NCI-H2081 (cell line): ENCODE measurements at places on chromosomes 2 and 18.
A peak's percentile ranks its signal among the peaks of the same experiment; 100 is the strongest.

DNA sequence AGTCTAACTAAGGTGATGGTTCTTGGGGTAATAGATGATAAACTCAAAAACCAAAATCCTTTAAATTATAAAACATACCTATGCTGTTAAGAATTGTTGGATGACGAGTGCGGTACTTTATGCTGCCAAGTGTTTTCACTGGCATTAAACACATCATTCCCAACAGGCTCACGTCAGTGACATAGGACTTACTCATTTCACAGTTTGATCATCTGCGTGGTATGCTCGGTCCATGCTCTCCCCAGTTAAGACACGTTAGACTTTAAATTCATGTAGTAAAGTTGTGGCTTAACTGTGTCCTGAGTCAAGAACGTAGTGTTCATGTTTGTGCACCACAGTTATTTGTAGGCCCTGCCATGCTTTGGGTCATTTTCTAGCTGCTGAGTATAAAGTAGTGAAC lies 125.6 kb upstream of the MYT1L start:
- no peak for DNase-seq

- no peak for DNase-seq
Observed at GRCh38 chr18:32846896-32847295, 74.1 kb upstream of the KLHL14 start.

DNA sequence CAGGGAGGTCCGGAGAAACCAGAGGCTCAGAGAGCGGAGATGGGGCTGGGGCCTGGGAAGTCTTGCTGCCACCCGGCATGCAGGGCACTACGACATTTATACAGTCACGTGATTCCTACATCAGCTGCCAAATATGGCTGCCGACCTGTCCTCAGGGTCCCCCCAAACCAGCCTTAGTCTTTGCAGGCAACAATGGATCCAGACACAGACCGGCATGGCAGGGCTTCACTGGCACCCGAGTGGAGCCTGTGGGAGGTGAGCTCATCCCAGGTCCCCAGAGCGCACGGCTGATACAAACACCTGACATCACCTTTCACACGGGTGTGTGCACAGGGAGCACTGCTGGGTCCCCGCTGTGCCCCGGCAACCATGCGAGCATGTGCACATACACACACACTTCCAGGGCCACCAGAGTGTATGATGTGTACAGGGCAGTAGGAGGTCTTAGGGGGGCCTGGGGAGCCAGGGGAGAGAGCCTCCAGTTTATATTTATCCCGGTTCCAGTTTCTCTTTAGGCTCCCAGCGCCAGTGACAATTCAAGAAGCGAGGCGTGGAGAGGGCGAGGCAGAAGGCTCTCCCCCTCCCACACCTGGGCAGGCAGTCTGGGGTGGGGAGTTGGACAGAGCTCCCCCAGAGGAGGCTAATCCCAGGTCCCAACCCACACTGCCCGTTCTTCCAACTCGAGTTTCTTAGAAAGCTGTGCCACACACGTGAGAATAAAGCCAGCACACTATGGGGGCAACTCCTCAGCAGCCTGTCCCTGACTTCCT lies 2.7 kb downstream of the SEMA4C start:
- peak; percentile 48 for DNase-seq

DNA sequence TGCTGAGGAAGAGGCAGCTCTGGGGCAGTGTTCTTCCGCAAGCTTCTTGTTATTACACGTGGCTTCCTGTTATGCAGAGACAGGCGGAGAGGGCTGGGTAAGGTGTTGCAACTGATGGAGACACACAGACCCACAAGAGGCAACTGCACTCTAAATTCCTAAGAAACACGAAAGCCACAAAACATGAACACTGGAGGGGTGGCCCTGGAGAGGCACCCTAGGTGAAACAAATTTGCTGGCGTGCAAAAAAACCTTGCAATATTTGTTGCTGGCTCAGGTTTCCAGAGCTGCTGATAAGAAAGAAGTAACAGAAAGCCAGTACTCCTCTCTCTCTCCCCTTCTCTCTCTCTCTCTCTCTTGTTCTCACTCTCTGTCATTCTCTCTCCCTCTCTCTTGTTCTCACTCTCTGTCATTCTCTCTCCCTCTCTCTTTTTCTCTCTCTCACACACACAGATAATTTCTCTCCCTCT lies 31.8 kb downstream of the ARHGAP25 start:
- DNase-seq, result no peak

GRCh38 chr2:140698636-140699035 lies 1432.2 kb downstream of the LRP1B start:
- no peak for DNase-seq

DNA sequence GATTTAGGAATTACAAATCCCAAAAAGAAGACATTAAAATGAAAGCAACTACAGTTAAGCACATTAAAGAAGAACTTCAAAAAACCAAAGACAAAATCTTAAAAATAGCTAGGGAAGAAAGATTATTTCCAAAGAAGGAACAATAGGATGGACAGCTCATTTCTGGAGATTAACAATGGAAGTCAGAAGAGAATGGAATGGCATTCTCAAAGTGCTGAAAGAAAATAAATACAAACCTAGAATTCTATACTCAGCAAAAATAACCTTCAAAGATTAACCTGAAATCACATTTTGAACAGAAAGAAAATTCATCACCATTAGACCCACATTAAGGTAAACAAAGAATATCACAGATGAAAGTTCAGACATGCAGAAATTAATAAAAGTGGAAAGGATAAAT lies 229.2 kb downstream of the HDAC4 start:
- DNase-seq, result no peak

DNA sequence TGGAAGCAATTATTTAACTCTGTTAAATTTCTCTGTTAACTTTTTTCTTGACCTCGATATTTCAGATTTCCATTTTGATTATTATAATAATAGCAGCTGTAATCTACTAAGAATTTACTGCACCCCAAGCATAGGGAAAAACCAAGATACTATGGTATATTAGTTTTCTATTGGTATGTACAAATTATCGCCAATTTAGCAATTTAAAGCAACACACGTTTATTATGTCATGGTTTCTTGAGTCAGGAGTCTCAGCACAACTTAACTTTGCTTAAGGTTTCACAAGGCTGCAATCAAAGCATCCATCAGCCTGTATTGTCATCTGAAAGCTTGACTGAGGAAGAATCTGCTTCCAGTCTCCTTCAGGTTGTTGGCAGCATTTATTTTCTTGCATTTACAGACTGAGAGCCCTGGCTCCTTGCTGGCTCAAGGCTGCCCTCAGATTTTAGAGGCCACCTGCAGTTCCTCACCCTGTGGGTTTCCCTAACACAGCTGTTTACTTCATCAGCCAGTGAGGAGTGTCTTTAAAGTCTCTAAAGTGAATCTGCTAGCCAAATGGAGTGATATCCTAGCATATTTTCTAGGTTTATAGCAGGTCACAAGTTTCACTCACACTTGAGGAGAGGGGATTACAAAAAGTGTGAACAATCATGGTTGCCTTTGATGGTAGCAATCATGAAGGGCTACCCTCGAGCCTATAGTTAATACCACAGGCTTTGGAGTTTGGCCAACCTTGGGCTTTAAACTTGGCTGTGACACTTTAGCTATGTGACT lies 4.4 kb upstream of the VPS54 start:
- no peak for DNase-seq

DNA sequence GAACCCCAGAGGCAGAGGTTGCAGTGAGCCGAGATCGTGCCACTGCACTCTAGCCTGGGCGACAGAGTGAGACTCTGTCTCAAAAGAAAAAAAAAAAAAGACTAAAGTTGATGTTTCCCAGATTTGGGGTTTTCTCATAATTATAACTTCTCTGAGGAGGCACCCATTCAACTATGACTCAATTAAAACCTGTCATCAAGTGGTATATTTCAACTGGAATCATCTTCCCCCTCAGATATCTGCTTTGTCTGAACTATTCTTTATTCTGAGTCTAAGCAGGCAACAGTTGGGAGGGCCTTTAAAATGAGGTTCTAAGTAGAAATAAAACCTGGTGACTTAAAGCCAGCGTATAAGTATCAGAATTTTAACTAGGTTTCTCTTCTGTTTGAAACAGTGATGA lies 88.5 kb downstream of the PTRHD1 start:
- no peak for DNase-seq

- DNase-seq, result no peak
Observed at GRCh38 chr18:11148680-11149440, 509 bp downstream of the PIEZO2 start.

DNA sequence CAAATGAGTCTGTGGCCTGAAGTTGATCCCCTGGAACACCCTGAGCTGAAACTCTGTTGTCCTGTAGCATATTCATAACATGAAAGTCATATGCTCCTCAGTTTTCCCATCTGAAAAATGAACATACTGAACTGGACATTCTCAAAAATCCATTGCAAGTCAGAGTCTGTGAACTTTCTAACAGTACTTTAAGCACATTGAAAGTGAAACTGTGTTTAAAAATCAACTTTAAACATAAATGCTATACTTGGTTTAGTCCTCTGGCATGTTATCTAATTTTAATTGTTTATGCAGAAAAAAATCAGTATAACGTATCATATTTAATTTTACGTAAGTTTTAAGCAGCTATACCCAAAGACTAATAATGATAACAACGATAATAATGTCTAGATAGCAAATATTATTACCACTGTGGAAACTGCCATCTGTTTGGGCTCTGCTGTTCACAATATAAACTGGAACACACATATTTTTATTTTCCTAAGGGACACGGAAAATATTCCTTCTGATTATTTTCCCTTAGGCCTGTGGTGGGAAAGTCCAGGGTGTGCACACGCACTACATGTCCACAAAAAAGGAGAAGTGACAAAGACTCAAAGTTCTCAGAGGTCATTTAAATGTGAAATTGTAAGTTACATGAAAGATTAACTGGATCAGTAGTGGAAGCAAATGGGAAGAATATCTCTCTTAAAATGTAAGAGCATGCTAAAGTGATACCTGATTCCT lies 56.1 kb upstream of the TTN start:
- DNase-seq, result no peak

GRCh38 chr2:101395545-101396315 lies 8.4 kb upstream of the CREG2 start:
- no peak for DNase-seq

- DNase-seq, result no peak
Observed at GRCh38 chr18:48825101-48825745, 125.5 kb downstream of the SMAD7 start.

GRCh38 chr2:219244789-219245147 lies 476 bp downstream of the GLB1L start:
- DNase-seq, result no peak

DNA sequence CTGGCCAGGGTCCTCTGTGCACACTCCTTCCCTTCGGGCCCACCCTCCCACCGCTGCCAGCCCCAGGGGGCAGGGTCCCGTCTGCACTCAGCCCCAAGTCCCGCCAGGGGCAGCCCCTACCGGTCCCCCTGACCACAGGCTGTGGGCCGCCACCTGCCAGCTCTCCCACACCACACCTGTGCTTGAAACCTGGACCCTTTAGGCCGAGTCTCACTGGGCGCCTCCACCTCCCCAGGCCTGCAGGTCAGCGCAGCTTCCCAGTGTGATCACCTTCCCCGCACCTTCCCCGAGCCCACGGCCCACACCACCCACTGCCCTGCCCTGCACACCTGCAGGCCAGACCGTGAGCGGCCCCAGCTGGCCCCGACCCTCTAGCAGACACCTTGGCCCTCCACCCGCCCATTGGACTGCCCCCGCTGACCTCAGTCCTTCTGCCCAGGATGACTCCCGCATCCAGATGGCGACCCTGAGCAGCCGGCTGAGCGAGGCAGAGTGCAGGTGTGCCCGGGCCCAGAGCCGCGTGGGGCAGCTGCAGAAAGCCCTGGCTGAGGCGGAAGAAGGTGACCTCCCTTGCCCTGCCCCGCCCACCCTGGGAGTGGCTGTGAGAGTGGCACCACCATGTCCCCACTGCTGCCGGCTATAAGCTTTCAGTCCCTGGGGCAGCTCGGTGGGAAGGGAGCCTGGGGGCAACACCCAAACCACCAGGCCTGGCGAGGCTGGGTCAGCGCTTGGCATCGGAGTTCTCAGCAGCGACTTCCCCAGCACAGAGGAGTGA lies 31.3 kb upstream of the SNED1 start:
- DNase-seq, result no peak

- DNase-seq, result peak; percentile 51
Observed at GRCh38 chr2:211545582-211545981, 989.2 kb downstream of the CPS1 start.

- peak; percentile 19 for DNase-seq
Observed at GRCh38 chr2:48531141-48531648, 1.2 kb downstream of the STON1 start.

DNA sequence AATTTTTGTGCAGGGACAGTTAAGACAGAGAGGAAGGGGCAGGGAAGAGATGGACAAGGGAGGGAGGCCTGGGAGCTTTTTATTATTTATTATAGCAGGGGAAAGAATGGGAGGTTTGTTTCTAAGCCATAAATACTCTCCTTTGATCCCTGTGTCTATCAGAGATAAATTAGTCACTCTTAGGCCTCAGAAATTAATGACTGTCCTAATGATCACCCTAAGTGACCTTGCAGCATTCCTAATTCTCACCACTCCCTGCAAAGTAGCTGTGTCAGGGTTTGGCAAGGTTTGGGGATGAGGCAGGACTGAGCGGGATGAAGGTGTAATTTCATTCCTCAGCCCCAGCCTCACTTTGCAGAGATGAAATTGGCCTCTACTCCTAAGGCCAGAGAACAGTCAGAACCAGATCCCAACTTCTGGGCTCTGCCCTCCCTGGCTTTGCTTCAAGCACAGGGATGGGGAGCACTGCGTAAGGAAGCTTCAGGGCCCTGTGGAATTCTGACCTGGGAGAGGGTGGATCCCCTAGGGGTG lies 95.0 kb downstream of the TMEM17 start:
- DNase-seq, result no peak

- DNase-seq, result no peak
Observed at GRCh38 chr2:205323929-205324328, 358.4 kb upstream of the NRP2 start.

DNA sequence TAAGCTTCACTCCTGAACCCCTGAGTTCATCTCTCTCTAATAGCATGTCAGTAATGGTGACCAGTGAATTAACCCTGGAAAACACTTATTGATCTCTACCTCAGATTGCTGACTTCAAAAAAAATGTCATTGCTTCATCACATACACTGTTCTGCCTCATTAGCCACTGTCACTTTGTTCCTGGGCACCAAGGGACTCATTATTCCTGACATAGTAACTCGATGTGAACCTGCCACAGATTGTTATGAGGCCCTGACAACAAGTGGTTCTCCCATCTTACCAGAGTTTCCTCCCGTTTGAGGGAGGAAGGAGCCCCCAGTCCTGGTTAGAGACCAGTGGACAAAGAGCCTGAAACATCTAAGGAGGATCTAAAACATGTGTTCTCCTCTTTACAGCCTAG lies 403.3 kb upstream of the SMIM21 start:
- DNase-seq, result no peak

DNA sequence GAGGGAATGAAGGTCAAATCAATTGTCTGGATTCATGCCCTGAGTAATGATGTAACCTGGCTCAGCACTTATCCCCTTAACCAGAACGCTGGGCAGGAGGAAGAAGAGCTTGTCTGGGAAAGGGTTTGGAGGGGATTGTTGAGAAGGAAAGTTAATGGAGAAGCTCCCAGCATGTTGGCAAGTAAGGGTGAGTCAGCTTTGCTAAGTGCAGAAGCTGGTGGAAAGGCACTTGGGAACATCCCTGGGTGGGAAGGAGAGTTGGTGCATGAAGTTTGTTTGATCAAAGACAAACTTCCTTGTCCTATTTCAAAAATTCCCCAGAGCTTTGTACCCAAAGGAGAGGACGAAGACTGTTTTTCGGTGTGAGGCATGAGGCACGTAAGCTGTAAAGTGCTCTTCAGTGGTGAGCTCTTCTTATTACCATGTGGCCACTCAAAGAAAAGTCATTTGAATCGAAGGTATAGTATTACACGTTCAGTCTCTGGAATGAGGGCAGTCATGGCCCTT lies 17.6 kb upstream of the DAW1 start:
- DNase-seq, result no peak

GRCh38 chr2:165952741-165953211 lies 800 bp downstream of the TTC21B start:
- no peak for DNase-seq
